ENCODE measurements at places on chromosomes 11 and 22.

DNA sequence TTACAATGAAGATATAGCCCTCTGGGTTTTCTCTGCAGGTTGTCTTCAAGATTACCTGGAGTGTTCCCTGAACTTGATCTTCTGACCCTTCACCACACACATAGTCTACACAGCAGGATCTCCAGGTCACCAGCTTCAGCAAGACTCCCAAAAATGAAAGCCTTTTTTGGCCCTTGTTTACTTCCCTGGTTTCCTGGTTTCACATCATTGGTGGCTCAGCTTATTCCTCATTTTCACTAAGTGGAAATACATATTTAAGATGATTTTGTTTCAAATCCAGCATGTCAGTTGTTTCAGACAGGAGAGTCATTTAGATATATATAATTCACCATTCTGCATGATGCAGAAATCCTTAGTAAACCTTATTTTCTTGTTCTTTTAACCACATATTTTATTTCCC lies 41.6 kb upstream of the MPEG1 start:
- no peak for DNase-seq

GRCh38 chr11:78798663-78799062 lies 224.0 kb upstream of the NARS2 start:
- DNase-seq = no peak

- DNase-seq = no peak
These were observed 60.7 kb downstream of the CDKN1C start for GRCh38 chr11:2824851-2825250.

GRCh38 chr22:25131198-25131887 lies 68.3 kb upstream of the CRYBB3 start:
- no peak for DNase-seq

DNA sequence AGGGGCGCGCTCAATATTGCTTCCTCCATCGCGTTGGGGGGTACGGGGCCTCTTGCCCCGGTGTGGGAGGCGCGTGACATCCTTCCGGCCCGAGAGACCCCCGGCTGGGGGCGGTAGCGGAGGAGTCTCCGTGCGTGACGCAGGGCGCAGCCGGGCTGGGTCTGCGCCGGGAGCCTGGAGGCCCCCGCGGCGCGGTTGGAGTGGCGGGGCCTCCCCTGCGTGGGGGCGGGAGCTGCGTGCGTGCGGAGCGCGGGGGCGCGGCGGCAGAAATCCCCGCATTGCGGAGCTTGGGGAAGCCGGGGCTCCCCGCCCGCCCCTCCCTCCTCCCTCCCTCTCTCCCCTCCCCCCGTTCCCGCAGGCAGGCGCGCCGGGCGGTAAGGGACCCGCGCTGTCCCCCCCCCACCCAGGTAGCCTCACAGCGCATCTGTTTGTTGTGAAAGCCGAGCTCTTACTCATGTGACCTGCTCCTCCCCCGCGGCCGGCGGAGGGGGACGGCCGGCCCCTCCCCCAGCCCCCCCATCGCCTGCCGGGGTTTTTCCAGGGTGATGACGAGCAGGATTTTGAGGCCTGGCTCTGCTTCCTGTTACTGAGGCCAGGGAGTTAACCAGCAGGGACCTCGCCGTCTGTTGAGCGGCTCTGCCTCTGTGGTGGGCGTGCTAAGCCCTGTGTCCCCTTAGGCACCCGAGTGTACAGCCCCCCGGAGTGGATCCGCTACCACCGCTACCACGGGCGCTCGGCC lies 1.6 kb downstream of the PIM3 start:
- DNase-seq = peak; percentile 81

DNA sequence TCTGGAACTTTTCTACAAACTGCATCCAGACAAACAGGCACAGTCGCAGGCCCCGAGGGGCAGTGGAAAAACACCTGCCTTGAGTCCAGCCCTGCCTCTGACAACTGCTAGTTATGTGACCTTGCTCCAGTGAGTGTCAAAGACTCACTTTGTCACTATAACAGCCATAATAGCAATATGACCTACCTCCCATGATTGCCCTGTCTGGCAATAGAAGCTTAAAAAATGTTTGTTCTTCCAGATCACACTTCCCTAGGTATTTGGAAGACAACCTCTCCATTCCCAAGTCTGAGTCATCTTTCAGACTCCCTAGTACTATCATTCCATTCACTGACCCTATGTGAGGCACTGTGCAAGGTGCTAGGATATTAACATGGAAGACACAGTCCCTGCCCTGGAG lies 74.5 kb downstream of the RPL27A start:
- no peak for DNase-seq

GRCh38 chr11:19674836-19675235 lies 37.8 kb upstream of the NAV2 start:
- no peak for DNase-seq

DNA sequence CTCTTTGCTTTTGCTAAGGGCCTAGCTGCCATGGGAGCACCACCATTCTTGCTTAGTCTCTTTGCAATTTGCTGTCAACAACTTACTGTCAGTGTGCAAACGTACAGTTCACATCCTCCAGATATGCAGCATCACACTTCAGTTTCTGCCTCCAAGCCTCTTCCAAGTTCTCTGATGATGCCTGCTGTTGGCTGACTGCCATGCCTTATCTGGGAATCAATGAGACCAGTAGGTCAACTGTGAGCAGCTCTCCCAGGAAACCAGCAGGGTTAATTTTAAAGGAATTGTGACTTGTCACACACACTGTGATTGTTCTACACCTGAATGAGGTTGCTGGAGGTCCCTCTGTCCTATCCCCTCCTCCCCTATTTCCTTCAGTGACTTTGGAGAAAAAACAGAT lies 56.0 kb downstream of the COPB1 start:
- DNase-seq = no peak

All from stimulated activated CD8-positive, alpha-beta memory T cell treated with anti-CD3 and anti-CD28 coated beads, Interleukin-7, amount 100 ng/mL, for 48 hours (primary cell).